ENCODE measurements at places on chromosomes 12 and 14.

DNA sequence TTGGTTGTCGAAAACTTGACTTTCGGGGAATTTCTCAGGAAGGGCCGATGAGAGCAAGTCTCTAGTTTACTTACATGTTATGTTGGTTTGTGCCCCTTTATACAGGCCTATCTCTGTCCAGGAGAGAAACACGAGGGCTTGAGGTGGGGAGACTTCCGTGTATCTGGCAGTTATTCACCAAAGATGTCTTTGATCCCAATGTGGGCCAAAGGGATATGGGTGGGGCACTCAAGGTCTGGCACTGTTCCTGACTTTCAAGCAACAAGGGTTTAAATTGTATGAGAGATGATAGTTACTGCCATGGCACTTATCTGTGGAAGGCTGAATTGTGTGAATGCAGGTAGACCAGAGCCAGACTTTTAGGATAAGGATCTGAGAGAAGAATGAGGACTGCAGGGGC lies 137.2 kb upstream of the DHRS4 start:
- DNase-seq = no peak

GRCh38 chr14:65361920-65362319 lies 50.6 kb upstream of the FUT8 start:
- DNase-seq = no peak

GRCh38 chr14:33936391-33936790 lies 14.5 kb downstream of the EGLN3 start:
- no peak for DNase-seq

- no peak for DNase-seq
These were observed 157.9 kb upstream of the CRY1 start for GRCh38 chr12:107251288-107251687.

DNA sequence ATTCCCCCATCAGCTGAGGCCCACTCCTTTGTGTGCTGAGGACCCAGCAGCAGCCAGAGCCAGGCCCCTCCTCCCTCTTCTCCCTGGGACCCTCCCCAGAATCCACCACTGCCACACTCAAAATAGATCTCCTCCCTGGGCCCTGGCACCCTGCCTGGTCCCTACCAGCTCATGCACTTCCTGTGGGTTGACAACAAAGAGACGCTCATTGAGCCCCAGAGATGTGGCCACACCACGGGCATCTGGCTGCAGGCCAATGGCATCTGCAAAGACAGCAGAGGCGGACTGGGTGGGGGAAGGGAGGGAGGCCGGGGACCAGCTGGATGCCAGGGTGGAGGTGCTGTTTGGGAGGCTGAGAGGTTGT lies 16.0 kb upstream of the ENDOU start:
- peak; percentile 55 for DNase-seq

DNA sequence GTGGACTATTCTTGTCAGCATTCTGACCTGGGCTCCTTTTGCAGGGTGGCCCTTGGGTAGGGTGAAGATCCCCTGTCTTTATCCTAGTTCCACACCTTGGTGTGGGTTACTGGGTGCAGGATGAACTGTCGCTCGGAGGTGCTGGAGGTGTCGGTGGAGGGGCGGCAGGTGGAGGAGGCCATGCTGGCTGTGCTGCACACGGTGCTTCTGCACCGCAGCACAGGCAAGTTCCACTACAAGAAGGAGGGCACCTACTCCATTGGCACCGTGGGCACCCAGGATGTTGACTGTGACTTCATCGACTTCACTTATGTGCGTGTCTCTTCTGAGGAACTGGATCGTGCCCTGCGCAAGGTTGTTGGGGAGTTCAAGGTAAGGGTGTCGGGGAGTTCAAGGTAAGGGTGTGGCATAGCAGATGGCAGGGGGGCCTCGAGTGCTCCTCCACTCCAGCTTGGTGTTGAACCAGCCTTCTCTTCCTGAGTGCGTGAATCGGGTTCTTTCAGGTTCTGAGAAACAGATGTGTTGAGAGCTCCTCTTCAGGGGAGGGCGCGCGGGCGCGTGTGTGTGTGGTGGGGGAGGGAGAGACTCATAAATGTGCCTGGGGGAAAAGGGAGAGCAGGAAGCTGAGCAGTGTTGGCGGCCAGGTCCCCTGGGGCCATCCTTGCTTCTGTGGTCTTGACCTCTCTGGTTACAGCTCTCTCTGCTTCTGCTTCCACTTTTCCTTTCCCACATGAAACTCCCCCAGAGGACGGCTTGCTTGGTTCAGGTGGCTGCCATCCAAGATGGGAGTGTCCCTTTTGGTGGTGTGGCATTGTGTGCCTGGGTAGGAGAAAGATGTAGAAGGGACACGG lies 4.0 kb downstream of the ATG101 start:
- no peak for DNase-seq

DNA sequence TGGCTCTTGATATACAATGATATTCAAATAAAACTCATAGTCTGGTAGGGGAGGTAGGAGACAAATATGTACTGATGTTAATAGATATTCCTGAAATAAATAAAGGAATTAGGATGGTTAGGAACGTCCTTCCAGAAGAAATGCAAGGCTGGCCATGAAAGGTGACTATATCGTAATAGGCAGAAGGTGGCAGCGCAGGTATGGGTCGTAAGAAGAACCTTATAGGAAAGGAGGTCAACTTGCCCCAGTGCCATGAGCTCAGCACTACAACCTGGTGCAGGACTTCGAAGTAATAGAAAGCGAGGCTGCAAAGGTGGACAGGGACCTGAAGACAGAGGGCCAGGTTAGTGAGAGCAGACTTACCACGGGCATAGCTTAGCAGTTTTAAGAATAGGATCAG lies 55.3 kb upstream of the FGD4 start:
- DNase-seq = no peak

DNA sequence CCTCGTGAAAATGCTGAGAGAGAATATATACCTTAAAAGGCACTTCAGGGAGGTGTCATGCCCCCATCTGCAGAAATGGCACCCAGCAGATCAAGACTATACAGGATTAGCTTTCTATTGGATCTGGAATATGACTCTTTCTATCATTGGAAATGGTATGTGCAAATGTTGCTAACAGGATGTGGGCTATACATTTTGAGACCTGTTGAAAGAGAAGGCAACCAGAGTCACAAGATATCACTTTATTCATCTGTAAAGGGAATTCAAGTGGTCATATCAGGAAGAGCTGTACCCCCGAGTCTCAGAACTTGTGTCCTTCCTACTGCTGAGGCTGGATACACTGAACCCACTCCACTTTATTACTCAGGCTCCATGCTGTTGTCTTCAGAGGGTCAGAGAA lies 46.1 kb upstream of the FRMD6 start:
- DNase-seq = no peak

- no peak for DNase-seq
These were observed 99.2 kb downstream of the HEATR5A start for GRCh38 chr14:31320922-31321766.

DNA sequence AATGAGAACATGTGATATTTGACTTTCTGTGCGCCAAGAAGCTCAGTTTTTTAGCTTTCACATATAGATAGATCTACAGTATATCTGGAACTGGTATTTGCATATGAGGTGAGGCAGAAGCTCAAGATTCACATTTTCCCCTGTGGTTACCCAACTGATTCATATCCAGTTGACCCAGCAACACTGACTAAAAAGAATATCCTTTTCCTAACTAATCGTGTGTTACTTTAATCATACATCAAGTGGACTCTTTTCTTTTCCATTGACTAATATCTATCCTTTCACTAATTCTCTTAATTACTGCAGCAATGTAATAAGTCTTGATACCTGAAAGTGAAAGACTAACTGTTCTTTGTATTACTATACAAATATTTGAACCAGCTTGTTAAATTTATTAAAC lies 236.1 kb downstream of the AEBP2 start:
- no peak for DNase-seq

DNA sequence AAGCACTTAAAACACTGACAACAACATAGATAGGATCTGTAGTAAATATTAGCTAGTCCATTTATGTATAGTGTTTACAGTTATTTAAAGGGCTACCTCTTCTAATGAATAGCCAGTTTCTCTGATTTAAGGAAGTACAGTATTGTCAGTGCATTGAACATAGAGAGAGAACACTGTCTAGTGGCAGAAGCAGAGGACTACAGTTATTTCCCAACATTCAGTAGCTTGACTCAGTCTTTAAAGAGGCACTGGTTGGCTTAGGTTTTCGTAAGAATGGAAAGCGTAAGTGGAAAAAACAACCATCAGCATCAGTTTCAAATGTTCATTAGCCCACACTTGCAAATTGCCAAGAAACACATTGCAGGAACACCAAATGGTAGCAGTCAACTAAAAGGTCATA lies 125.0 kb upstream of the HMGA2 start:
- no peak for DNase-seq

GRCh38 chr14:64387232-64387781 lies 846 bp upstream of the MTHFD1 start:
- peak; percentile 28 for DNase-seq

- DNase-seq = no peak
These were observed 15.9 kb downstream of the INTS13 start for GRCh38 chr12:26921886-26922285.

- no peak for DNase-seq
These were observed 37.2 kb downstream of the EP400 start for GRCh38 chr12:131986910-131987309.

GRCh38 chr12:82650627-82651337 lies 35.9 kb upstream of the TMTC2 start:
- DNase-seq = no peak

- DNase-seq = no peak
These were observed 3.6 kb upstream of the DHRS2 start for GRCh38 chr14:23632461-23633159.

DNA sequence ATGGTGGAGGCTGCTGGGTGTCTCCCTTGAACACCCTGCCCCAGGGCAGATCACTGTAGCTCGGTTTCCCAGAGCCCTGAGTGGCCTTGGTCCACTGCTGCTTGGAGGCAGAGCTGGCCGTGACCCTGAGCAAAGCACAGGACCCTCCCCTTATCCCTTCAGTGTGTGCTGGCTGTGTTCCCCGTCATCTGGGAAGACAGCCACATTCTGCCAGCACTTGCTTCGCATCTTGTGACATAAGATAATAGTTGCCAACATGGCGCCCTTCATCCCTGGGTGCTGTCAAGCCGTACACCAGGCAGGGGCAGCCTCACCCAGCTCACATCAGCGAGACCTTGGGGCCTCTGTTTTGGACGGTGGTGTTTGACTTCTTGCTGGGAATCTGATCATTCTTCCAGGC lies 12.1 kb upstream of the ALDH2 start:
- no peak for DNase-seq

- DNase-seq = no peak
These were observed 503 bp downstream of the HOXC12 start for GRCh38 chr12:53955036-53955775.

- DNase-seq = no peak
These were observed 66.0 kb downstream of the CDC42BPB start for GRCh38 chr14:102991376-102991775.

DNA sequence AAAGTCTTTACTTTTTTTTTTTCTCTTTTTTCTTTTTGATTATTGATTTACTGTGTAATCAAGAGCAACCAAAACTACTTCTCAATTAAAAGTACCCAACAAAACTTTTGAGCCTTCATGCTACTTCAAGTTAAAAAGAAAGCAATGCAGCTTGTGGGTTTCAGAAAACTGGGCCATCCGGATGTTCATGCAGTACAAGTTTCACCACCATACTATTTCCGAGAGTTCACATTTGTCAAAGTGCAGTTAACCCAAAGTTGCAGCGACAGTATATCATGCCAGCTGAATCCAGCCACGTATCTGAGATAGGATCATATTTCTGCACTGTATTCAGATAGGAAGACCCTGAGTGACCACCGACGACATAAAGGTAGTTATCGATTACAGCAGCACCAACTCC lies 33.0 kb downstream of the KLHL28 start:
- no peak for DNase-seq

- no peak for DNase-seq
These were observed 9.7 kb downstream of the SLC25A47 start for GRCh38 chr14:100332797-100333196.

- no peak for DNase-seq
These were observed 69.1 kb downstream of the VEZT start for GRCh38 chr12:95286713-95287112.

DNA sequence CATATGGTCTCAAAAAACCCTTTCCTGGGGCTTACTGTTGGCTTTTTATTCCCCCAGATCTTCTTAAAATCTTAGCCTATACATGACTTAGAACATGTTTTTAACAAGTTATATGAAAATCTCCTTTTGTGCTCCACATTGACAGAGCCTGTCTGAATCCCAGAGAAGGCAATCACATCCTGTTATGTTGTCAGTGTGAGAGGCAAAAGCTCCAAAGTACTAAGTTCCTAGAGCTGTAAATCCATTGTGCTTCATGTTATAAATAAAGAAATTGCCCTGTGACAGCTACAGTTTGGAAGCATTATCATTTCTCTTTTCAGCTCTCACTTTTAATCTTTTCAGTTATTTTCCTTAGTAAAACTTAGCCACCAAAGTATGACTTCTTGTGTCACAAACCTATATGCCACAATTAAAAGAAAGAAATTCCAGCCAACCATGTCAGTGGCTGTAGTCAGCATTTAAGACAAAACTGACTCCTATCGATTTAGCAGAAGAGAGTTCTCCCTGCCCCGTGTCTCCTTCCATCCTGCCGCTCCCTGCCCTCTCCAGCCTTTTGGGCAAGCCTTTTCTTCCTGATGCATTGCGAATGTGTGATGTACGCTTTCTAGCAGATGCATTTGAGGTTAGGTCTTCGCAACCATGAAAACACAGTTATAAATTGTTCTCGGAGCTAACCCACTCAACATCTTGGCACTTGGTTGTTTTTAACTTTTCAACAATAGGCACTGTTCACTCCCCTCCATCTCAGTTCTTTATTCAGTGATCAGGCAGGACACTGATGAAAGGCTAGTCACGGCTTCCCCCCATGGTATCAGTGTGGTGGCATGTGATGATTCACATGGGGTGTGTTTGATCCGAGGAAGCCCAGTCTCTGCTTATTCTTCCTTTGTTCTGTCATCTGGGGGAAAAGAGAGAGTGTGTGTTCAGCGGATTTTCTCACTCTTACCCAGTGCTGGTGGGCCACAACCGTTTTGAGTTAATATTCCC lies 143.5 kb downstream of the SSPN start:
- no peak for DNase-seq

GRCh38 chr12:55728186-55728938 lies 447 bp downstream of the CD63 start:
- peak; percentile 38 for DNase-seq

DNA sequence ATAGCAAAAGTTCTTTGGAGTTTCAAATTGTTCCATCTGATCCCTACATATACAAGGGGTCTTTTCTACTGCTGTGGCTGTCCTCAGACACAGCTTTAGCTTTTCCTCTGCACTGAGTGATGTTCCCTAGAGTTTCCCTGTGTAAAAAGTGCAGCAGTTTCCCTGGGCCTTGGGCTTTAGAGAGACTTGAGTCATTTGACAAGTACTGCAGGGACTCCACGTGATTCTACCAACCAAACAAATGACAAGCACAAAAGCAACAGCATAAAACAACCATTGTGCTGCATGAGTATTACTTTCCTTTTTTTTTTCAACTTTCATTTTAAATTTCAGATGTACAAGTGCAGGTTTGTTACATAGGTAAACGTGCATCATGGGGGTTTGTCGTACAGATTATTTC lies 272.8 kb downstream of the PDZRN4 start:
- no peak for DNase-seq
